Activated T-helper 2 cell treated with anti-CD3 and anti-CD28 coated beads, Interferon-gamma antibody, Interleukin-2, Interleukin-4, amounts not matched to agents 10 μg/mL and 5 μg/mL and 100 μg/mL, durations not matched to agents 14 hours and 24 hours and 36 hours (primary cell): ENCODE measurements at places on chromosomes 5 and 9. TPM values are rescaled to one million over a fixed set of nuclear protein-coding genes. Genes with fewer than 3 reads are reported as not detected.

LHX3 gene
- total RNA-seq, result not detected in 2 replicates

KCNV2 gene
- total RNA-seq, result not detected in 2 replicates

- no peak overlapping the region for H3K4me3 ChIP-seq
- H3K27ac ChIP-seq, result no peak overlapping the region
- no peaks in the 10 kb centered on the region for H3K36me3 ChIP-seq
- no peaks in the 10 kb centered on the region for H3K4me1 ChIP-seq
Measured at GRCh38 chr5:109884676-109885075, 194.9 kb downstream of the MAN2A1 start.

TMEM215 gene
- total RNA-seq, result not detected in 2 replicates

DNA sequence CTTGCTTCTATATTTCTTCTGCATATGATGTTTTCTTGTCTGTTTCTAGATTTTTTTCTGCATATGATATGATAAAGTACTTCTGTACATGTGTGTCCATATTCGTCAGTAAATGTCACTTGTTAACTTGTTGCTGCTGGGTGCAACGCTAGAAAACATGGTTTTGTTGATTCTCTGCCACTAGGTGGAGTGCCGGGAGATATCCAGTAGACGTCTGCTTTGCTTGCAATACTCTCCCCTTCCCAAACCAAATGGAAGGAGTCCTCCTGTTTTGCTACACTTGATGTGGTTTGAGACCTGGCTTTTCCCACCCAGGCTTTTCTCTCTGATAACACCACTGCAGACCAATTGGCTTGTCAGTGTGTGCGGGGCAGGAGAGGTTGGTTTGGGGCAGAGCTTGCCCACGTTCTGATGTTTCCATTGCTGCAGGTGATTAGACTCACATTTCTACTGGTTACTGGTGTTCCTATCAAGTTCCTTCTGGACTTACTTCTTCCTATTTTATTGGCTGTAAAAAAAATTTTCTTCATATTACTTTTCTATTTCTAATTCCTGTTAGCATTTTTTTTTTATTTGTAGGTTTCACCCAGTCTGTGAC, 900.0 kb upstream of the CDH10 start:
- no peaks in the 10 kb centered on the region for H3K4me1 ChIP-seq
- H3K36me3 ChIP-seq, result no peaks in the 10 kb centered on the region
- H3K27me3 ChIP-seq, result no peaks in the 10 kb centered on the region
- H3K4me3 ChIP-seq, result no peak overlapping the region
- H3K27ac ChIP-seq, result no peak overlapping the region

GRCh38 chr9:1718836-1719235, 296.3 kb upstream of the SMARCA2 start:
- no peak overlapping the region for H3K27ac ChIP-seq
- H3K4me1 ChIP-seq, result no peaks in the 10 kb centered on the region
- peaks cover 1% of the 10 kb centered on the region for H3K27me3 ChIP-seq
- no peak overlapping the region for H3K4me3 ChIP-seq
- no peaks in the 10 kb centered on the region for H3K36me3 ChIP-seq

- no peaks in the 10 kb centered on the region for H3K4me1 ChIP-seq
- no peak for DNase-seq
- H3K27ac ChIP-seq, result no peak overlapping the region
- no peak overlapping the region for H3K4me3 ChIP-seq
- H3K36me3 ChIP-seq, result no peaks in the 10 kb centered on the region
Measured at GRCh38 chr5:83973925-83974815, 253.5 kb upstream of the HAPLN1 start.

PCDHB5 gene
- total RNA-seq, result not detected in 2 replicates

ACOT12 gene
- not detected in 2 replicates for total RNA-seq

- H3K4me1 ChIP-seq, result no peaks in the 10 kb centered on the region
- no peak for DNase-seq
- no peaks in the 10 kb centered on the region for H3K36me3 ChIP-seq
- no peaks in the 10 kb centered on the region for H3K27me3 ChIP-seq
Measured at GRCh38 chr5:137618476-137618875, 117.4 kb downstream of the KLHL3 start.

KCTD16 gene
- not detected in 2 replicates for total RNA-seq

PCDHA4 gene
- total RNA-seq, result not detected in 2 replicates

GRCh38 chr5:3300726-3301125, 294.9 kb upstream of the IRX1 start:
- no peak for DNase-seq
- H3K4me3 ChIP-seq, result no peak overlapping the region
- H3K27ac ChIP-seq, result no peak overlapping the region
- no peaks in the 10 kb centered on the region for H3K27me3 ChIP-seq
- no peaks in the 10 kb centered on the region for H3K36me3 ChIP-seq
- H3K4me1 ChIP-seq, result no peaks in the 10 kb centered on the region

SV2C gene
- total RNA-seq, result 0.05 and 0.32 TPM in 2 replicates

CDC25C gene
- 8.4 and 9.0 TPM in 2 replicates for total RNA-seq

FCN2 gene
- total RNA-seq, result not detected in 2 replicates

DNA sequence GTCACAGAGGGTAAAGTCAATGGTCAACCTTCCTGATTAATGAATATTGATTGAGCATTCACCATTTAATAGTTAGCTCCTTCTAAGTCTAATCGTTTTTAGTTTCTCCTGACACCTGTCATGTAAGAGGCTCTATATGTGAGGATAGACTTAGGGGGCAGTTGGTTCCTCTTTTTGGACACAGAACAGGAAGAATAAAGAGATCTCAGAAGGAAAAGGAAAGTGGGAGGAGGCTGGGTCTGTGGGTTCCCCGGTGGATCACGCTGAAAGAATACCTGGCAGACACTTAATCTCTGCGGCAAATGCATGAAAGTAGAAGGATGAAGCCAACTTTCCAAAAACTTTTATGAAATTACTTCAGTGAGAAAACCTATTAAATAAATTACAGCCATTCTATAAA, 98.4 kb downstream of the PDE4D start:
- H3K27ac ChIP-seq, result no peak overlapping the region
- H3K4me1 ChIP-seq, result peaks cover 33% of the 10 kb centered on the region
- H3K36me3 ChIP-seq, result no peaks in the 10 kb centered on the region
- H3K27me3 ChIP-seq, result no peaks in the 10 kb centered on the region

- peak overlapping the region; percentile 80 for H3K27ac ChIP-seq
- DNase-seq, result no peak
- peak overlapping the region; percentile 56 for H3K4me3 ChIP-seq
- H3K36me3 ChIP-seq, result peaks cover 28% of the 10 kb centered on the region
- peaks cover 30% of the 10 kb centered on the region for H3K4me1 ChIP-seq
Measured at GRCh38 chr9:70390933-70391341, 23.5 kb downstream of the KLF9 start.

- H3K4me1 ChIP-seq, result no peaks in the 10 kb centered on the region
- H3K27me3 ChIP-seq, result no peaks in the 10 kb centered on the region
- H3K36me3 ChIP-seq, result no peaks in the 10 kb centered on the region
- H3K4me3 ChIP-seq, result no peak overlapping the region
Measured at GRCh38 chr5:9387879-9388278, 158.0 kb downstream of the SEMA5A start.

DNA sequence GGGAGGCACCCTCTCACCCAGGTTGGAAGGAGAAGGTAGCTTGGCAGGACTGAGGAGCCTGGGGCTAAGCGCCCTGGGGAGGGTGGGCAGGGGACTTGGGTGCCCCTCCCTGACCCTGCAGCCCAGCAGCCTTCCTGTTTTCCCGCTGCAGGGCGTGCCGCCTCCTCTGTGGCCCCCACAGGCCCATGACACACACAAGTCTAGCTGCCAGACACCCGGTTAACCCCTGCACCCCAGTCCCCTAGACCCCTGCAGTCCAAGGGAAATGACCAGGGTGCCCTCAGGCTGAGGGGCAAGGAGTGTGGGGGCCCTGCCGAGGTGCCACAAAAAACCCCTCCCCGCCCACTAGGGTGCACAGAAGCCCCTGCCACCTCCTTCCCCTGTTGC, 33.0 kb downstream of the GOLGA2 start:
- no peaks in the 10 kb centered on the region for H3K36me3 ChIP-seq
- H3K4me3 ChIP-seq, result no peak overlapping the region

- H3K4me3 ChIP-seq, result no peak overlapping the region
- no peaks in the 10 kb centered on the region for H3K4me1 ChIP-seq
Measured at GRCh38 chr5:171676286-171676944, 109.2 kb upstream of the SMIM23 start.

GRCh38 chr9:134564431-134565170, 77.0 kb upstream of the COL5A1 start:
- no peak for DNase-seq
- H3K36me3 ChIP-seq, result no peaks in the 10 kb centered on the region
- no peak overlapping the region for H3K27ac ChIP-seq
- H3K4me1 ChIP-seq, result peaks cover 4% of the 10 kb centered on the region
- no peaks in the 10 kb centered on the region for H3K27me3 ChIP-seq

DNA sequence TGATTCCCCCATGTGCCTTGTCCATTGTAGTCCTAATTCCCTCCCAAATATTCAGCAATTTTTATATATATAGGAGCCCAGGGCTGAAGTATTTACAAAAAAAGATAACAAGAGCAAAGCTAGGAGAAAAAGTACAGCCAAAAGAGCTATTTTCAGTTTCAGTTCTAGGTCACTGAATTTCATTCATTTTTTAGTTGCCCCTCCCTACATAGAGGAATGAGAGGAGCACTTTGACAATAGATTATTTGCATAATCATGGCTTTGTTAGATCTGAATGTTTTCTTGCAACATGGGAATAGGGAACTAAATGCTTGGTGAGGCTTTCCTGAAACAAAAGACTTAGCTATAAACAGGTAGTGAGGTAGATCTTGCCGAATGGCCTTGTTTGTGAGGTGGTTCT, 15.3 kb upstream of the F2RL2 start:
- H3K4me3 ChIP-seq, result no peak overlapping the region
- no peak for DNase-seq
- H3K4me1 ChIP-seq, result peaks cover 8% of the 10 kb centered on the region
- no peaks in the 10 kb centered on the region for H3K27me3 ChIP-seq
- H3K36me3 ChIP-seq, result peaks cover 57% of the 10 kb centered on the region
- no peak overlapping the region for H3K27ac ChIP-seq

- no peaks in the 10 kb centered on the region for H3K27me3 ChIP-seq
- H3K4me3 ChIP-seq, result no peak overlapping the region
- no peak overlapping the region for H3K27ac ChIP-seq
- DNase-seq, result no peak
- H3K36me3 ChIP-seq, result no peaks in the 10 kb centered on the region
Measured at GRCh38 chr5:1555011-1555807, 31.4 kb upstream of the LPCAT1 start.

PCDHGA12 gene
- 0.11 and 0.16 TPM in 2 replicates for total RNA-seq

MCIDAS gene
- total RNA-seq, result not detected in 2 replicates

DNA sequence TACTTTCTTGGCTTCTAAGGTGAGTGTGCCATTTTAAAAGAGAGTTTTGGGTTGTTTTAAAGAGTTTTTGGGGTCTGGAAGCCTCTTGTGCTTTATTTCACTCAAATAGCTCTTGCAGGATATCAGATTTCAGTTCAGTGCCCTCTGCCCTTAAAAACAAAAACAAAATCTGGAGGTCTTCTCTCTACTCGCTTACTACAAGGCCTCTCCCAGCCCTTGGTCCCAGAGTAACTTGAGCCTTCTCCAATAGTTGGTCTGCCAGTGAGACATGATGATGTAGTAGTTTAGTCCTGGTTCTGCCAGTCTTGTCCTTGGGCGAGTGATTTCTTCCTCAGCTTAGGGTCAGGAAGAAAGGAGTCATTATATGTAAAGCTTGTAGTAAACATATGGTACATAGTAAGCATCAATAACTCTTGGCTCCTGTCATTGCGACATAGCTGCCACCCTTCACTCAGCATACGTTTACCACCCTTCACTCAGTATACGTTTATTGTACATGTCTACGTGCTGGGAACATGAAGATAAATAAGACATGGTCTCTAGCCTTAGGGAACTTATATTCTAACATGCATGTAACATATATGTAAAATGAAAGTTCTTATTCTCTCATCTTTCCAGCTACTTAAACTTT, 147.6 kb downstream of the MAN2A1 start:
- H3K36me3 ChIP-seq, result peaks cover 43% of the 10 kb centered on the region
- no peak for DNase-seq
- H3K4me3 ChIP-seq, result no peak overlapping the region
- H3K4me1 ChIP-seq, result no peaks in the 10 kb centered on the region
- H3K27me3 ChIP-seq, result no peaks in the 10 kb centered on the region
- no peak overlapping the region for H3K27ac ChIP-seq

OR1Q1 gene
- not detected in 2 replicates for total RNA-seq

GRCh38 chr9:136568288-136569081, 22.6 kb upstream of the NOTCH1 start:
- H3K27ac ChIP-seq, result no peak overlapping the region
- no peaks in the 10 kb centered on the region for H3K4me1 ChIP-seq
- H3K27me3 ChIP-seq, result no peaks in the 10 kb centered on the region

DNA sequence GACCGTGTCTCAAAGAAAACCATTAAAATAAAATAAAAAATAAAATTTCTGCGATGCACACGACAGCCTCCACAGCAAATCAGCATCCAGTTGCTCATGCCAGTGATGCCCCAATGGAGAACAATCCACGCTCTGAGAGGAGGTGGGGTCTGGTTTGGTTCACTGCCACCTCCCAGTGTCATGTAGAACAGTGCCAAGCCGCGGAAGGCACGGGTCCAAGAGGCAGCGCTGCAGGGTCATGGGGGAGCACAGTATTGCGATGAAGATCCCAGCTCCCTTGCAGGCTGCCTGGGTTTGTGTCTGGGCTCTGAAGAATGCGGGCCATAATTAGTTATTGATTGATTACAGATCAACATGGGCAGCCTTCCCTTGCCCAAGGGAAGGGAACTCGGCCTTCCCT, 6.1 kb upstream of the CACFD1 start:
- no peak overlapping the region for H3K4me3 ChIP-seq
- no peaks in the 10 kb centered on the region for H3K27me3 ChIP-seq
- no peak overlapping the region for H3K27ac ChIP-seq
- H3K36me3 ChIP-seq, result no peaks in the 10 kb centered on the region
- no peaks in the 10 kb centered on the region for H3K4me1 ChIP-seq

DNA sequence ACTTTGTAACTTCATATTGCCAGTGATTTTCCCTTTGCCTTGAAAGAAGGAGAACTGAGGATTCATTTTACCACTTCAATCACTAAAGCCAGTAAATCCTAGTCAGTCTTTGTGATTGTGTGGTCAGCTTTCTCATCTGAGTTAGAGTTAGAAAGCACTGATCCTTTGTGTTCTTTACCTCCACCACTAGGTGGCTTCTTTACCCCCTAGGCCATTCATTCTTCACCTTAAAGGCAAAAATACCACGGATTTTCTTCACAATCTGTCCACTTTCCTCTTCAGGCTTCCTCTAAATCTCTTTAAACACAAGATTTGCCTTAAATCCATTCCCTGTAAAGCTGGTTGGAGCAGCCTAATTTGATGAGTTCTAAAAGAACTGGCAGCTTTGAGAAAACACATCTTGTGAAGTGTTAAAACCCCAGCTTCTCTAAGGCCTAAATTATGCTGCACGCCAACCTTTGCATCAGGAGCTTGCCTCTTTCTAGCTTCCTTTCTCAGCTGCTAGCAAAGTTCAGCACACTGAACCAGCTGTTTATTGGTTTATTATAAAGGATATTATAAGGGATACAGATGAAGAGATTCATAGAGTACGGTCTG, 20.4 kb downstream of the BDP1 start:
- H3K4me3 ChIP-seq, result no peak overlapping the region
- peaks cover 59% of the 10 kb centered on the region for H3K36me3 ChIP-seq
- no peak overlapping the region for H3K27ac ChIP-seq
- no peak for DNase-seq

C9orf40 gene
- 19.2 and 19.6 TPM in 2 replicates for total RNA-seq
